H7 (cell line): ENCODE measurements at places on chromosomes 2 and 18.

DNA sequence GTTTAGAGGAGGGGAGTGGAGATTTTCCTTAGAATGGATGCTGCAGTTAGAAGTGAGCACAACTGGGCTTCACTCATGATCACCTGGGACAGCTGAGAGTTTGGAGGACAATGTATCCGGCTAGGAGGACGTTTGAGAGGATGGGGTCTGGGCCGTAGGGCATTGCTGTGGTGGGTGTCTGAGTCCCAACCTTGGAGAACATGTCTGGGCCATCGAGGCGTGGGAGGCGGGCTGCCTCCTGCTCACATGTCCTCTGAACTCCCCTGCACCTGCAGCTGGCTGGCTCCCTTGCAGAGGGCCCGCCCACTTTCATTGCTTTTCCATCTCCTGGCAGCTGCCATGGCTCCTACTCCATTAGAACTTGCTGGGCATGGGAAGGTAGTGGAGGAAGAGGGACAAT is 203.0 kb upstream of the PXDN start:
- no peak for DNase-seq

GRCh38 chr2:119435953-119436297 is 4.3 kb downstream of the TMEM37 start:
- no peak for DNase-seq

- DNase-seq: no peak
These were observed 124.8 kb upstream of the CXCR4 start for GRCh38 chr2:136242687-136243277.

DNA sequence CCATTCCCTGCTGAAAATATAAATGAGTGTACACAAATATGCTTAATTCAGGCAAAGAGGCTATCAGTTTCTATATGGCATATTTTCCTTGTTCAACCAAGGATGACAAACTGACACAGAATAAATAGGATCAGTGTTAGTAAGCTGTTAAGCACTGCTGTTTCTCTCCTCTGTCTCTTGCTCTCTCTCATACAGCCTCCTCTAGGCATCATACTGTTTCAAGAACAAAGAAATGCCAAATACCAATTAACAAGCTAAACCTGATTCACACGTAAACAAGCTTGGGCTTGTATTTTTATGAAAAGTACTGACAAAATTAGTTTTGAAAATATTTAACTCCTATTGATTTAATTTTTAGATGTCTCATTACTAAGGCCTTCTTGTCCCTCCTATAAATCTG is 1027.2 kb upstream of the ACVR2A start:
- DNase-seq: peak; percentile 7
